NCI-H510A (cell line): ENCODE measurements at places on chromosomes 3 and 15.
A peak's percentile ranks its signal among the peaks of the same experiment; 100 is the strongest.

DNA sequence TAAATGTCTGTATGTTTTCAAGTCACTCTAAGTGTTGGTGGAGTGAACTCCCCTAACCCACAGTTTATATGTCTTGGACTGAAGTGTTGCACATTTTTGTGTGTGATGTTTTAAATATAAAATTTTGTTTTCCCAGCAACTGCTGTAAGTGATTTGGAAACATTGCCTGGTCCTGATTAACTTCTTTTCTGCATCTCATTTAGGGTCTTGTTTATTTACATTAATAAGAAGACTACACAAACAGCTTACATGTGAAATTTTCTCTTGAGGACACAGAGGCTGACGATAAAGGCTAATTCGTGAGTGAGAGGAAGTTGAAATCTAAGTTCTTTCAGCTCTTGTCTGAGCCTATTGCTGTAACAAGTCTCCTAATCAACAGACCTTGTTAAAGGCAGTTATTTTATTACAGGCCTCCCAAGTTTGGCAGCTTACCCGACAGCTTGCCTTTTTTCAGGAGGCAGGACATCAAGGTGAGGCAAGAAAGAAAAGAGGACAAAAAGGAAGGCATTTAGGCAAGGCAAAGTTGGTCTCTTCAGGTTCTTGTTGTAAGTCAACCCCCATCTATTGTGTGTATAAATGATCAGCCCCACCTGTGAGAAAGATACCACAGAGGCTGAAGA lies 177.7 kb upstream of the NR2E3 start:
- no peak for DNase-seq

- peak; percentile 40 for DNase-seq
Measured at GRCh38 chr15:93049914-93050578, 39.0 kb downstream of the RGMA start.

GRCh38 chr15:84653910-84654688 lies at the start of gene WDR73:
Gene WDR73, minus strand, starts transcription at chr15:84654283. Its CDS starts 9 bp downstream, at chr15:84654274.
- peak; percentile 73 for DNase-seq

DNA sequence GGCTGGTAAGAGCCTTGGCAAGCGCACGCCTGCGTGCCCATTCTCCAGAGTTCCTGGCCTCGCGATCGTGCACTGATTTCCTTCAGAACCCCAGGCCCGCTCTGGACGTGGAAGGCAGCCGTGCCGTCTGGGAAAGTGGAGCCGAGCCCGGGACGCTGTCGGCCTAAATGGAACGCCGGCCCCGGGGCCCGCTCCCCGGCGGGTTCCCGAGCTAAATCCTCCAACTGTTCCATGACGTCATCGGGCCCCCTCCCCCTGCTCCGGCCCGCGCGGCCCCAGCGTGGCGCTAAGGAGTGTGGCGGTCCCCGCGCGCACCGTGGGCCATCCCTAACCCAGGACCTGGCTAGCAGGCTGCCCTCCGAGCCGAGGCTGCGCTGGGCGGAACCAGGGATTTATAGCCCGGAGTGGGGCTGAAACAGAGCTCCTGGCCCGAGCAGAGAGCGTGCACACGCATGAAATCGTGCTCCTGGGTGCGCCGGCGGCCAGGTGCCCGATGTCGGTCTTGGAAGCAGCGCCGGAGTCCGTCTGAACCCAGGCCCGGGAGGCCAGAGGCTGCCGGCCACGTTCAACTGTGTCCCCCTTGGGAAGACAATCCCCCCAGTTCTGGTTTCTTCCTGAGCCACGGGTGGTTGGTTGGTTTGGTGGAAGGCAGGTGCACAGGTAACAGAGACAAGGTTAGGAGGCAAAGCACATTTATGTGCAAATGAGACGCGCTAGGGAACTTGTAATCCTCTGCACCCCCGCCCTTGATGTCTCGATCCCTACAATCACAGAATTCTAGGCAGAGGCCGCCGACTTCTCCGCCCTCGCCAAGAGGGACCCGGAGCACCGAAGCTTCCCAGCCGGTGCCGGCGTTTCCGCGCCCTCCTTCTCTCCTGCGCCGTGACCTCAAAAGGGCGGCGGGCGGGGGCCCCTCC lies 84.9 kb upstream of the ETV5 start:
- DNase-seq = no peak

DNA sequence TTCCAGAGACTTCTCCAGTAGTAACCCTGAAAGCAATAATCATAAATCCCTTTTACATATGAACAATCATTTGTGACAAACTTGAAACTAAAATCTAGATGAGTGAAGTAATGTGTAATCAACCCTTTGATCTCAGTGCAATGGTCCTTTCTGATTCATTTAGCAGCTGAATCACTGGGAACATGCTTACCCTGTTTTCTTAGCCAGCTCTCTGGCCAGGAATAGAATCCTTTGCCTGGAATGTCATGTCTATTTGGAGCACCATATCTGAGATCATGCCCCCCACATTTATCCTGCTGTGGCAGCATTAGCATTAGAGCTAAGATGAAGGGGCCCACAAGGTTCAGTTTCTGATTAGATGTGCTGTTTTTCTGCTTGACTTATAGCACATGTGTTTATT lies 309.8 kb downstream of the OXSM start:
- no peak for DNase-seq

GRCh38 chr3:160673188-160673587 lies 3.8 kb upstream of the ARL14 start:
- DNase-seq = no peak

DNA sequence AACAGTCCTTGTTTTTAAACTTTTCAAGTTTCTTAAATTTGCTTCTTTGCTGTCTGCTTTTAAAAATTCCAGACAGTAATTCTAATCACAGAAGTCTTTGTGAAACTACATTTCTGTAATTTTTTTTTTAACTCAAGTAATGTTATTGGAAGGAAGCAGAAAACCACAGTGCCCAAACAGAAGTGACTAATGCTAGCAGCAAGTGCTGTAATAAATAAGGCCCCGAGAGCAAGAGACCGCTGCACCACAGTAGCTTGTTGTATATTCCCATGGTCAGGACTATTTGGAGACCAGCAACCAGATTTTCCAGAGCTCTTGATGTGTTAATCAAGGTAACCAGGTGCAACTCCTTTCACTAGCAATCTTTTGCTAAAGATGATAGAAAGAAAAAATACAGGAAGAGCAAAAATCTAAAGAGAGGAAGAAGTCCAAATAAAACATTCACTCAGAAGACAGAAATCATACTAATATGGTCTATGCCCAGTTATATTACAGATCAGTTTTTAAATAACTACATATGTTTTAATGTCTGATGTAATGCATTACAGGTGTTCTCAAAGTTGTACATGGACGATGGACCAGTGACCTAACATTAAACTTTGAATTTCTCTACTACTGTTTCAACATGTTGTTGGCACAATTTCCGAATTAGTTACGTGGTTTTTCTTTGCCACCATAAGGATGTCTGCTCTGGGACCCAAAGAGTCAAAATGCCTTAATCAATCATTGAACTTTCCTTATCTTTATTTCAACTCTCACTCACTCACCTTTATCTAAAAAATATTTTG lies 36.4 kb downstream of the WWTR1 start:
- DNase-seq = no peak

GRCh38 chr3:64945171-64945729 lies 257.4 kb upstream of the ADAMTS9 start:
- DNase-seq = no peak

DNA sequence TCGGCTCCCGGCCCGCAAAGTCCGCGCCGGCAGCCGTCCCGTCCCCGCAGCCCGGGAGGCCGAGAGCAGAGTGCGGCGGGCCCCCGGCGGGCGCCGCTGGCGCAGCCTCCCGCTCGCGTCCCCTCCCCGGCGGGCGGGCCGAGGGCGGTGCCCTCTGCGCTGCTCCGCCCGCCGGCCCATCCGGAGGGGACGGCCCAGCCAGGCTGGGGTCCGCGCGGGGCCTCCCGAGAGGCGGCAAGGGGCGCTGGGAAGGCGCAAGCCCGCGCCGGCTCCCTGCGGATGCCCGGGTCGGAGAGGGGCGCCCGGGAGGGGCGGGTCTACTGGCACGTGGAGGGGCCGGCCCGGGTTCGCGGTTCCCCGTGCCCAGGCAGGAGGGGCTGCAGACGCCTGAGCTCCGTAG lies at the start of the genes CLCN2 and POLR2H:
Gene CLCN2, minus strand, starts transcription at position 74 of the 400 bp plus-strand sequence. CDS start 126 bp downstream, outside the sequence.
Gene POLR2H, plus strand, starts transcription at position 179 of the 400 bp plus-strand sequence. CDS start 1,783 bp downstream, outside the sequence.
- DNase-seq = peak; percentile 48

GRCh38 chr3:126963261-126964190 lies 19.4 kb upstream of the PLXNA1 start:
- no peak for DNase-seq

DNA sequence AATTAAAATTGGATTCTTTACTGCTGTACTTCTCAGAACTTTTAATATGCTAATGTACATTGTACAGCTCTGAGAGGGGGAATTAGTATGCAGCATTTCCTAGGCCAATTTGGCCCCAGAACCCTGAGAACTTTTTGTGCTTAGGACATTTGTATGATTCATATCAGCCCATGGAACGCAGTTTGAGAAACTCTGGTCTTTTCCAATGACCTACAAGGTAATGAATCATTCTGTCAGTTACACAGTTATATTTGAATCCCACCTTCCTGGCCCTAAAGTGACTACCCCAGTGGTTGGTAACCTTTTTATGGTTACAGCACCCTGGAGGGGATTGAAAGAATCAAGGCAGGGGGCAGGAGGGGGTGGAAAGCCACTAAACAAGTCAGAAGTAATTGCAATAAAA lies 25.6 kb upstream of the KBTBD12 start:
- no peak for DNase-seq

- DNase-seq = peak; percentile 68
Measured at GRCh38 chr15:82730022-82730530, 20.4 kb upstream of the AP3B2 start.

- no peak for DNase-seq
Measured at GRCh38 chr15:69392352-69392751, 21.8 kb upstream of the KIF23 start.

- DNase-seq = no peak
Measured at GRCh38 chr3:128617270-128617556, 33.4 kb downstream of the RPN1 start.
